ENCODE measurements at places on chromosomes 6 and 20. TPM values are rescaled to one million over a fixed set of nuclear protein-coding genes. Genes with fewer than 3 reads are reported as not detected.

IMPG1 gene
- not detected for total RNA-seq

- DNase-seq: no peak
Measured at GRCh38 chr6:40485300-40485699, 101.9 kb downstream of the LRFN2 start.

EYA2 gene
- not detected for total RNA-seq

- DNase-seq: no peak
Measured at GRCh38 chr20:62770111-62770910, 26.0 kb upstream of the MRGBP start.

DNA sequence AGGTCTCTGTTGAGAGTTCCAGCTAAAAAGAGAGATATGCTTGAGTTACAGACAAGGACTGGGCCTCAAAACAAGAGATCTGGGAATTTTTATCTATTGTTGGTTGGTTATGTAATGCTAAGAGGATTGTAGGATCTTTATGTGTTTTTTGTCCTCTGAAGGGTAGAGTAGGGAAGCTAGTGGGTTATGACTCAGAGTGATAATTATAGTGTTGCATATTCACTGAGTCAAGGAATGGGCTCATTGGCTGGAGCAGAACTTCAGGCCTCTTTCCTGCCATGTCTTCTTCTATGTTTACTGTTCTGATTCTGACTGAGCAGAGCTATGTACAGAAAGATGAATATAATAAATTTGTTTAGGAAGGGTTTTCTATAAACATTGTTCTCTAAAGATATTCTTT, 66.1 kb upstream of the NOX3 start:
- no peak for DNase-seq

ARMC2 gene
- total RNA-seq: 7.9 TPM

- DNase-seq: peak; percentile 82
Measured at GRCh38 chr6:122610690-122611455, 668 bp downstream of the PKIB start.

GRCh38 chr6:21095462-21095861, 498.1 kb upstream of the SOX4 start:
- no peak for DNase-seq

DNA sequence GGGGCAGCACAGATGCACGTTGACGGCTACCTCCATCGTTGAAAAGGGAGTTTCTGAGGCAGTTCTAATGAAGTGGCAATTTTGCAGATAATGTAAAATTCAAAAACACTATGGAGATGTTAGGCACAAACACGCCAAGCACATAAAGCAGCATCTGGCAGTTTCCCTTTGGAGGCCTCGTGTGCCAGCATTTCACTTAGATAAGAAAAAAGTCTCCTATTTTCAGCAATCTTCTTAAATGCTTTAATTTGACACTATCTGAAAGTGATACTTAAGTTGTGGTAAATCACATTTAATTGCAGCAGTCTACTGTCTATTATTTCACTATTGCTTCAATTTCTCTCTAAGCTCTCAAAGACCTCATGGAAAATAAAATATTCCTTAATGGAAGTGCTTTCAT, 125.3 kb upstream of the PROKR2 start:
- no peak for DNase-seq

- DNase-seq: peak; percentile 59
Measured at GRCh38 chr6:83884523-83884922, 25.0 kb downstream of the CYB5R4 start.

DNA sequence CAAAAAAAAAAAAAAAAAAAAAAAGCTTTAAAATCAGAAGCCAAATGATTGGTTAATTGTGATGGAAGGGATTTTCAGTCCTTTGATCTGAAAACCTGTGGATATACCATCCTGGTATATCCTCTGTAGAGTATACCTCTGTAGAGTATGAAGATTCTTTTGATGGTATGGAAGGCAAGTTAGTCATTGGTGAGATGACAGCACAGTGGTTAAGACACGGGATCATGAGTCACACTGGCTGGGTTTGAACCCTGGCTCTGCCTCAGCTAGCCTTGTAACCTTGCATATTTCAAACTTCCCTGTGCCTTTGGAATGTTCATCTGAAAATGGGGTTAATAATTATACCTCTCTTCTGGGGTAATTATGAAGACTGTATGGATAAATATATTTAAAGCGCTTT, 179.3 kb downstream of the CARMIL1 start:
- DNase-seq: no peak

DNA sequence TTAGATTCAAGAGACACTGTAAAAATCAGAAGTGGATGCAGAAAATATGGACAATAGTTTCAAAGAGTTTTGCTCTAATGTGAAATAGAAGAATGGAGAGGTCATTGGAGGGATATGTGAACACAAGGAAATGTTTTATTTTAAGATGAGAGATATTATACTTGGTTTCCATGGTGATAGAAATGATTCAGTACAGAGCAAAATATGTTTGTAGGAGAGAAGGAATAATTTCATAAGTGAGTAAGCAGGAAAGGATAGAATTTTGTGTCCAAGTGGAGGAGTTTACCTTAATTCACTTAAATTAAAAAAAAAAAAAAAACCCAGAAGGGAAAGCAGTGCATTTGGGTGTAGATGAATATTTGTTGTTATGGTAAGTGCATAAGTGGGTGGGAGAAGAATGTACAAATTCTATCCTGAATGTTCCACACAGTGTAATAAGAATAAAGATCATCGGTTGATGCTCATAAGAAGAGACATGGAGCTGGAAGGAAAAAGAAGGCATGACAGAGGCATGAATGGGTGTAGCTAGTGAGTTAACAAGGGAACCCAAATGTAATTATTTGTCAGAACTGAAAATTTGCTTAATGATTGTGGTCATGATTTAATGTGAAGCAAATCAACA, 688.9 kb upstream of the GJE1 start:
- no peak for DNase-seq

DNA sequence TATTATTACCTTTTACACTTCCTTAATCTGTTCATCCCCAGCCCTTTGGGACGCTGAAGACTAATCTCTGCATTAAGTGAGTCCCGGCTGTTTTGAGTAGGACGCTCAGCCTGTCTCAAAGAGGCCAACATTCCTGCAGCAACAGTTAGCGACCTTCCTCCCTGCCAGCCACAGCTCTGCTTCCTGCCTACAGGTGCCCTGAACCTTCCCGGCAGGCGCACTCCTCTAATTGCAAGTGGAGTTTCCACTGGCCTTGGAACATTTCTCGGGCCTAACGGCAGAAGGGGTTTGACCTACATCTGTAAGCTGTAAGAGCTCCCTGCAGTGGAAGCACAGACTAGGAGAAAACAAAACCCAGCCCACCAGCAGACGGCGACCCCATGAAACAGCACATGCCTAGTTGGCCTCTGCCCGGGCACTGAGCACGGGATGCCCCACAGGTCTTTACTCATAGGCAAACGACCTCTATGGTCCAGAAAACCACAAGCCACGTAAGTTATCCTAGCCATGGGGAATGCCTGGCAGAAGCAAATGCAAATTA, 137.9 kb downstream of the DTNBP1 start:
- DNase-seq: no peak

GRCh38 chr6:53926505-53926904, 131.7 kb downstream of the LRRC1 start:
- DNase-seq: peak; percentile 88

DNA sequence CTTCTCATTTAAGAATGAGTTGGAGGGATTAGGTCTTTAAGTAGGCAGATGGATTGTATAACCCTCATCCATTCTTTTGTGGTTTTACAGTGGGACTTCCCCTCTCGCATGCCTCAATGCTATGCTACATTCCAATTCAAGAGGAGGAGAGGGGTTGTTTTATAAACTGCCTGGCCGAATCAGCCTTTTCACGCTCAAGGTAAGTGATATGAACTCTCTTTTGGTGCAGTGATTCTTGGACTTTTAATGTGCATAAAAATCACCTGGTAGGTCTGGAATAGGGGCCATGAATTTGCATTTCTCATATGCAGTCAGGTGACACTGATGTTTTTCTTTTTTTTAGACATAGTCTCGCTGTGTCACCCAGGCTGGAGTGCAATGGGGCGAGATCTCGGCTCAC, 10.8 kb downstream of the ASXL1 start:
- DNase-seq: no peak

GRCh38 chr20:43824309-43825050, 90.2 kb upstream of the TOX2 start:
- DNase-seq: peak; percentile 32

GRCh38 chr20:20303742-20304141, 64.2 kb upstream of the INSM1 start:
- DNase-seq: no peak

GRCh38 chr6:144500892-144501291, 215.8 kb downstream of the UTRN start:
- DNase-seq: no peak

PPIL6 gene
- total RNA-seq: 13.0 TPM

Measured in PC-9 (cell line).